SK-N-SH (cell line): ENCODE measurements at places on chromosomes 6 and 20. TPM values are rescaled to one million over a fixed set of nuclear protein-coding genes. Genes with fewer than 3 reads are reported as not detected.

OR2H2 gene
- not detected in 2 replicates for polyA plus RNA-seq

DNA sequence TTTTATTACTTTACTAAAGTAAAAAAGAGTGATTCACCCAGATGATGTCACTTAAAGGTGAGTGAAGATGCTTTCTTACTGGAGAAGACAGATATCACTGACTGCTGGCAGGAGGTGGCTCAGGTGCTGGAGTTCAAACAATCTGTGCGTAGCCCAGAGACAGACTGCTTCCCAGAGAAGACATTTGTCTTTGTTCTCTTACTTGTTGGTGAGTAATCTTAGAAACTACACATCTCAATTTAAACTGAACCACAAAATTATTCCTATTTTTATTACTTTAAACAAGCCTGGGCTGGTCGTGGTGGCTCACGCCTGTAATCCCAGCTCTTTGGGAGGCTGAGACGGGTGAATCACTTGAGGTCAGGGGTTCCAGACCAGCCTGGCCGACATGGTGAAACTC, 92.2 kb downstream of the CEP162 start:
- peaks cover 10% of the 10 kb centered on the region for H3K36me3 ChIP-seq
- H3K27me3 ChIP-seq, result no peaks in the 10 kb centered on the region
- H3K27ac ChIP-seq, result no peak overlapping the region
- no peak overlapping the region for H3K4me3 ChIP-seq

- no peak overlapping the region for H3K4me3 ChIP-seq
- DNase-seq, result no peak
- H3K36me3 ChIP-seq, result no peaks in the 10 kb centered on the region
- peaks cover 15% of the 10 kb centered on the region; the same call in 1 of the 2 replicates for H3K4me1 ChIP-seq
Measured at GRCh38 chr6:41599015-41599851, 39.0 kb upstream of the MDFI start.

DNA sequence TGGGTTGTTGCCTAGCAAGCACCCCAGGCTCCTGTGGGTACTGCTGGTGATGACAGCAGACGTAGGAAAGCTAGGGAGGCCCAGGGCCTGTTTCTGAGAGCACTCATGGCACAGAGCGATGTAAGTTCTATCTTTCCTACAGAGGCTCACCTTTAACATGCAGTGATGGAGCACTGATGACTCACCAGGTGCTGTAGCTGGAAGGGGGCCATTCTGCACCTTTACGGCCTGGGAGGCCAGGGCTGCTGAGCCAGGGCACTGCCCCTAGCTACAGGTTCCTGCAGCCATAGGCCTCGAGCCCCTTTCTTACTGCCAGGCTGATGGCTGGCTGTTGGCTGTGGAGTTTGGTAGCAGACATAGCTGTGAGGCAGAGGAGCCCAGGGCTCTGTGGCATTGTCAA, 31.1 kb upstream of the GPR6 start:
- no peaks in the 10 kb centered on the region for H3K4me1 ChIP-seq
- peaks cover 10% of the 10 kb centered on the region; the same call in 1 of the 2 replicates for H3K27me3 ChIP-seq
- no peak overlapping the region for H3K4me3 ChIP-seq
- H3K36me3 ChIP-seq, result no peaks in the 10 kb centered on the region

DNA sequence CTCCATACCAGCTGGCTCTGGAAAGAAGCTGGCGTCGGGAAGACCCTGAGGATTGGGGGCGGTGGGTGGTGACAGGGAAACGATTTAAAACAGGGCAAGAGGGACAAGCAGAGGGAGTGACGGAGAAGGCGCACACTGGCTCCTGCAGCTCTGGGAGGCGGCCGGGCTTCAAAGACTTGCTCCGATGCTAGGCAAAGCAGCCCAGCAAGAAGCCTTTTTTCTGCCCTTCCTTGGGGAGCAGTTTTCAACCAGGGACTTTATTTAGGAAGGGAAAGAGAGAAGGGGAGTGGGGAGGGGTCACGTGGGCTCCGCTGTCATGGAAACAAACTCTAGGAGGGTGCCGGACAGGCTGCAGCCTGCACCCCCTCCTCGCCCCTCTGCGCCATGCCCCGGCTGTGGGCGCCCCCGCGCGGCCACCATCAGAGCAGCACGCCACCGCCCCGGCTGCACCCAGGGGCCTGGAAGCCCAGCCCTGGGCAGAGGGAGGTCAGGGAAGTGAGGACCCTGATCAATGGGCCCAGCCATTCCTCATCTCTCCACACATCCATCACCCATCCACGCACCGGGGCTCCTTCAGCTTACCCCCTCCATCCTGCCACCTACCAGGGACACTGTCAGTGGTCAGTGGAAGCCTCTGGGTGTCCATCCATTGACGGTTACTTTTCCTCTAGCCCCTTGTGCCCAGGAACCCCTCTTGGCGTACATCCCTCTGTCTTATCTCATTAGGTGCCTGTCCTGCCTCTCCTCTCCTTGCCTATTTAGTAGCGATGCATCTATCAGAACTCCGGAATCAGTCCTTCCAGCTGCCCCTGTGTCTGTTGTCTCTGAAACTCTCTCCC, 66.6 kb upstream of the CCDC167 start:
- H3K4me3 ChIP-seq, result peak overlapping the region; percentile 42
- H3K4me1 ChIP-seq, result no peaks in the 10 kb centered on the region
- H3K36me3 ChIP-seq, result no peaks in the 10 kb centered on the region
- H3K27ac ChIP-seq, result peak overlapping the region; percentile 91
- peaks cover 4% of the 10 kb centered on the region for H3K27me3 ChIP-seq

GRCh38 chr6:125340991-125341390, 39.2 kb upstream of the HDDC2 start:
- H3K27me3 ChIP-seq, result peaks cover 12% of the 10 kb centered on the region; the same call in 1 of the 2 replicates
- no peak overlapping the region for H3K27ac ChIP-seq
- H3K4me3 ChIP-seq, result no peak overlapping the region
- H3K36me3 ChIP-seq, result no peaks in the 10 kb centered on the region
- no peak for DNase-seq
- no peaks in the 10 kb centered on the region for H3K4me1 ChIP-seq

DEFB132 gene
- not detected in 2 replicates for polyA plus RNA-seq

GRCh38 chr20:51631011-51631950, 88.8 kb upstream of the NFATC2 start:
- H3K27ac ChIP-seq, result peak overlapping the region; percentile 99
- DNase-seq, result peak; percentile 44
- no peak overlapping the region for H3K4me3 ChIP-seq
- H3K4me1 ChIP-seq, result peaks cover 13% of the 10 kb centered on the region
- H3K27me3 ChIP-seq, result no peaks in the 10 kb centered on the region

GTSF1L gene
- not detected in 2 replicates for polyA plus RNA-seq

LCA5 gene
- 0.61 and 0.86 TPM in 2 replicates for polyA plus RNA-seq

DNA sequence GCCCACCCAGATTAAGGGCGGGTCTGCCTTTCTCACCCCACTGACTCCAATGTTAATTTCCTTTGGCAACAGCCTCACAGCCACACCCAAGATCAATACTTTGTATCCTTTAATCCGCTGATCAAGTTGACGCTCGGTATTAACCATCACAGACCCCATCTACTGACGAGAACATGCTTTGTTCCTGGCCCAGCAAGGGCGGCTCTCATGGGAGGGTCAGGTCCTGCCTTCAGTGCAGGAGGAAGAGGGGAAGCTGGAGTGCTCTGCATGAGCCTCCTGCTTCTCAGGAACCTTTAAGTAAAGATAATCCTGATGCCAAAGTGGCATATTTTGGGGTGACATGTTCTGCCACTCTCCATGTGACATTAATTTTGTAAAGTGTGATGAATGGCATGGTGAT, 8.3 kb downstream of the KIF25 start:
- DNase-seq, result no peak
- no peak overlapping the region for H3K4me3 ChIP-seq

RUNX2 gene
- polyA plus RNA-seq, result 3.5 and 4.4 TPM in 2 replicates

GRCh38 chr20:15742087-15742486, 831.2 kb downstream of the KIF16B start:
- H3K27me3 ChIP-seq, result no peaks in the 10 kb centered on the region
- no peak overlapping the region for H3K4me3 ChIP-seq
- no peak for DNase-seq
- H3K27ac ChIP-seq, result no peak overlapping the region
- H3K36me3 ChIP-seq, result no peaks in the 10 kb centered on the region

MATN4 gene
- polyA plus RNA-seq, result 0.13 and 0.16 TPM in 2 replicates

GRCh38 chr6:113903666-113904330, 46.7 kb downstream of the MARCKS start:
- no peaks in the 10 kb centered on the region for H3K27me3 ChIP-seq
- DNase-seq, result no peak
- H3K27ac ChIP-seq, result no peak overlapping the region
- H3K36me3 ChIP-seq, result no peaks in the 10 kb centered on the region

DNA sequence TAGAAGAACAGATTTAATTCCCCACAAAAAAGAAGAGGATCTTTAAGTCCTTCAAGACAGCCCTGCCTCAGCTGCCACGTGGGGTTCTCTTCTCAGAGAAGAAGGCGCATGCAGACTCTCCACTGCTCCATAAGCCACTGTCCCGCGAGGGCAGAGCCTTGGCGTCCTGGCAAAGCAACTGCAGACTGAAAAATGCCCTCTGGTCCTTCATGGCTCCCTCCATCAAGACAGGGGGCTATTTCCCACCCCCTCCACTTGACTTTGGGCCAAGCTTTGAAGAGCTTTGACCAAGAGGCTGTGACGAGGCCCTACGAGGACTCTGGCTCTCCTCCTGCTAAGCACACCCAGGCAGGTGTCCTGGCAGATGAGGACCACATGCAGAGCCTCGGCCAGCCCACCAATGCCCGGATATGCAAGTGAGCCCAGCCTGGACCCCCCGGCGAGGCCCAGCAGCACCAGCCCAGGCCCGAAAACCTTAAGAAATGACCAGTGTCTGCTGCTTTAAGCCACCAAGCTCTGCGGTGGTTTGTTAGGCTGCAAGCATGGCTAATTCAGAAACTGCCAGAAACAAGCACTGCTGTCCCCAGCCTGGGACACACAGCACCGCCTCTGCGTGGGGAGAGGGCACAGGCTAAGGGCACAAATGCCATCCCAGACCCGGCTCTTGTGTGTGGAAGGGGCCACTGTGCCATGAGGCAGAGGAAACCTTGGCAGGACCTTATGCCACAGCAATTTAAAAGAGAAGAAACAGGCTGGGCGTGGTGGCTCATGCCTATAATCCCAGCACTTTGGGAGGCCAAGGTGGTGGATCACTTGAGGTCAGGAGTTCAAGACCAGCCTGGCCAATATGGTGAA, 16.1 kb downstream of the GMEB2 start:
- no peak overlapping the region for H3K4me3 ChIP-seq
- no peak overlapping the region for H3K27ac ChIP-seq
- DNase-seq, result no peak
- H3K27me3 ChIP-seq, result no peaks in the 10 kb centered on the region
- H3K4me1 ChIP-seq, result no peaks in the 10 kb centered on the region

DNA sequence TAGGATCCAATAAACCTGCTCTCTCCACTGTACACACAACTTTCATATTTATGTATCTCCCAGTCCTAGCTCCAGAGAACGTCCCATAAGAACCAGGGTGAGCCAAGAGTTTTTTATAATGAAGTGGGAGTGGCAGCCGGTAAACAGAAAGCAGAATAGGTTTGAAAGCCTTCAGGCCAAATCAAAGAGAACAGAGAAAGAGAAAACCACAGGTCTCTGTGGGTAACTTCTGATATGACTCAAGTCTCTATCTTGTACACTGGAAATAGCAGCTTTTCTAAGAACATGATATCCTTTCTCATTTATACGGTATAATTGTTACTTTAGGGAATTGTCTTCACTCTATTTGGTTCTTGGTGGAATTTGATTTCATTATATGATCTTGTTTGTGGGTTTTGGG, 273.6 kb downstream of the PACRG start:
- no peak overlapping the region for H3K4me3 ChIP-seq
- no peaks in the 10 kb centered on the region for H3K36me3 ChIP-seq
- H3K27me3 ChIP-seq, result no peaks in the 10 kb centered on the region
- H3K27ac ChIP-seq, result no peak overlapping the region
- no peaks in the 10 kb centered on the region for H3K4me1 ChIP-seq
- DNase-seq, result no peak

GRCh38 chr6:89452281-89452680, 19.3 kb downstream of the ANKRD6 start:
- DNase-seq, result no peak
- no peaks in the 10 kb centered on the region for H3K36me3 ChIP-seq
- H3K4me3 ChIP-seq, result no peak overlapping the region
- no peaks in the 10 kb centered on the region for H3K4me1 ChIP-seq
- no peak overlapping the region for H3K27ac ChIP-seq

DNA sequence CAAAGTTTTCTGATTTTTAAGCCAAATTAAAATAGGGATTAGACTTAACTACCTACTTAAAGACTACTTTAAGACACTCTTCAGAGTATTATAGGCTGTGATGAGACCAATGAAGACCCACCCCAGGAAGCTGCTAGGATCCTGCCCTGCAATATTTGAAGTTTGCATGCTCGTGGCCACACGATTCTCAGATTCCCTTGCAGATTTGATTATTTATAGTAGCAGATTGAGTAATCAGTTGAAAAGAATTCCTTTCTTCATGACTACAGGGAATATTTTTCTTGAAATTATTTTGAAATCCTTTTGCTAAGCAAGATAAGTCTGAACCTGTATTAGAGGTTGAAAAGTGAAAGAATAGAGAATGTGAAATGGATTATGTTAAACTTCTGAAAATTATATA, 122.3 kb downstream of the B3GAT2 start:
- no peaks in the 10 kb centered on the region for H3K27me3 ChIP-seq
- no peaks in the 10 kb centered on the region for H3K36me3 ChIP-seq
- no peak overlapping the region for H3K27ac ChIP-seq
- no peaks in the 10 kb centered on the region for H3K4me1 ChIP-seq
- no peak overlapping the region for H3K4me3 ChIP-seq
- no peak for DNase-seq

- H3K27ac ChIP-seq, result no peak overlapping the region
- no peak for DNase-seq
- no peaks in the 10 kb centered on the region for H3K36me3 ChIP-seq
- H3K4me1 ChIP-seq, result peaks cover 5% of the 10 kb centered on the region
- H3K27me3 ChIP-seq, result no peaks in the 10 kb centered on the region
- no peak overlapping the region for H3K4me3 ChIP-seq
Measured at GRCh38 chr20:34600892-34601653, 42.6 kb downstream of the MAP1LC3A start.

- peaks cover 18% of the 10 kb centered on the region; the same call in 1 of the 2 replicates for H3K4me1 ChIP-seq
- no peaks in the 10 kb centered on the region for H3K27me3 ChIP-seq
- H3K4me3 ChIP-seq, result peak overlapping the region; percentile 66
- peak overlapping the region; percentile 90 for H3K27ac ChIP-seq
- no peak for DNase-seq
- H3K36me3 ChIP-seq, result peaks cover 52% of the 10 kb centered on the region
Measured at GRCh38 chr6:31836474-31837368, 9.2 kb downstream of the HSPA1B start.

GRCh38 chr6:4103929-4104328, 25.0 kb upstream of the FAM217A start:
- peaks cover 2% of the 10 kb centered on the region; the same call in 1 of the 2 replicates for H3K4me1 ChIP-seq
- H3K4me3 ChIP-seq, result no peak overlapping the region
- H3K36me3 ChIP-seq, result no peaks in the 10 kb centered on the region
- no peak for DNase-seq
- H3K27ac ChIP-seq, result no peak overlapping the region

GSTA3 gene
- polyA plus RNA-seq, result not detected in 2 replicates

BMP6 gene
- 0.03 TPM in 1 of 2 replicates, not detected in the other for polyA plus RNA-seq
